ENCODE measurements at places on chromosomes 13 and 19.

- no peak for DNase-seq
These were observed 85.2 kb downstream of the EDNRB start for GRCh38 chr13:77833331-77833863.

GRCh38 chr13:110869805-110870706 is 44.8 kb downstream of the ANKRD10 start:
- no peak for DNase-seq

DNA sequence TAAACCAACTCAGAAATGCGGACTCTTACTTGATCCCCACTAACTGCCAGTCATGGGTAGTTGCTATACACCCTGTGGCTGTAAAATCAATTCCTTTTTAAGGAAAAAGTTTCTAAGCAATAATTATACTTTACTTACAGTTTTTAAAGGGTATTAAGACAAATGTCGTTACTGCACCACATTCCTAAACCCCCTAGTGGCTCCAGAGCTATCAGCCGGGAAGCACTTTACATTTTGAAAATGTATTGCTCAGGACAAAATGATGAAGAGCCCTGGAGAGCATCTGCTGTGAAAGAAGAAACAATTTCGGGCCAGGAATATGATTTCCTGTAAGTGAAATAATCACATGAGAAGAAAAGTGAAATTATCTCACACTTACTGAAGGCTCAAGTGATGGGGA is 36.7 kb downstream of the DCLK1 start:
- DNase-seq: no peak

GRCh38 chr13:109782823-109783431 is 3.5 kb downstream of the IRS2 start:
- DNase-seq: no peak

DNA sequence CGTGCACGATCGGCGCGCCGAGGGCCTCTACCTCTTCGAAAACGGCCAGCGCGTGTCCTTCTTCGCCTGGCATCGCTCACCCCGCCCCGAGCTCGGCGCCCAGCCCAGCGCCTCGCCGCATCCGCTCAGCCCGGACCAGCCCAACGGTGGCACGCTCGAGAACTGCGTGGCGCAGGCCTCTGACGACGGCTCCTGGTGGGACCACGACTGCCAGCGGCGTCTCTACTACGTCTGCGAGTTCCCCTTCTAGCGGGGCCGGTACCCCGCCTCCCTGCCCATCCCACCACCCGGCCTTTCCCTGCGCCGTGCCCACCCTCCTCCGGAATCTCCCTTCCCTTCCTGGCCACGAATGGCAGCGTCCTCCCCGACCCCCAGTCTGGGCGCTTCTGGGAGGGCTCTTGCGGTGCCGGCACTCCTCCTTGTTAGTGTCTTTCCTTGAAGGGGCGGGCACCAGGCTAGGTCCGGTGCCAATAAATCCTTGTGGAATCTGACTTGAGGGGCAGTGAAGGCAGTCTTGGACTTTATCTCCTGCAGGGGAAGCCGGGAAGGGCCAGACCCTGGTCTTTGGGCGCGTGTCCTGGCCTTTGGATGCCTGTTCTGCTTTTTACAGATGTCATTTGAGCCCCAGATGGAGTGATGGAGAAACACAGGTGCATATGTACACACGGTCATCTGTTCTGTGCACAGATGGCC is 2.2 kb downstream of the CLEC11A start:
- no peak for DNase-seq

Measured in stimulated activated CD8-positive, alpha-beta memory T cell treated with anti-CD3 and anti-CD28 coated beads, Interleukin-7, amount 100 ng/mL, for 1 hour (primary cell).